ENCODE measurements at places on chromosomes 5 and 9. TPM values are rescaled to one million over a fixed set of nuclear protein-coding genes. Genes with fewer than 3 reads are reported as not detected.

The DDX4 gene
- polyA plus RNA-seq = 0.90 TPM

The TMCO6 gene
- polyA plus RNA-seq = 8.4 TPM

The PCDHGA5 gene
- 2.7 TPM for polyA plus RNA-seq

The FGF10 gene
- 7.6 TPM for polyA plus RNA-seq

The FAT2 gene
- 0.33 TPM for polyA plus RNA-seq

The PLK2 gene
- 81.9 TPM for polyA plus RNA-seq

The MEIKIN gene
- polyA plus RNA-seq = not detected

The INSL6 gene
- 0.81 TPM for polyA plus RNA-seq

The SPATA31E1 gene
- not detected for polyA plus RNA-seq

The POU5F2 gene
- not detected for polyA plus RNA-seq

The ZBTB34 gene
- polyA plus RNA-seq = 12.9 TPM
